NCI-H146 (cell line): ENCODE measurements at places on chromosomes 2 and 18.

GRCh38 chr18:9237981-9238380, 96.6 kb upstream of the TWSG1 start:
- no peak for DNase-seq

- no peak for DNase-seq
Observed at GRCh38 chr2:76546207-76546606, 835.5 kb upstream of the GCFC2 start.

DNA sequence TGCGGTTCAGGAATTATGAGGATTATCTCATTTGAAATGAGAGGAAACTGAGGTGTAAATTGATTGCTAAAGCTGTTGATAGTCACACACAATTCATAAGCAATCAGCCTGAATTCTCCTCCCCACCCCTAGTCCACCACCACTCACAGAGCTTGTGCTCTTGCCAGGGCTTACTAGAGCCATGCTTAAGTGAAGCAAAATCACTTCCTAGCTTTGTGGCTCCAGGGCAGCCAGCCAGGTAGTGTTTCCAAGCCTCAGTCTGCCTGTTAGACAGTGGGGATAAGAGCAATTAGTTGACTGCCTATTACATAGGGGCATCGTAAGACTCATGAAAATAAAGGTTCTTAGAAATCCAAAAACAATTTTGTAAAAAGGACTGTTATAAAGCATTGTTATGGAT, 87.2 kb downstream of the PKP4 start:
- no peak for DNase-seq

DNA sequence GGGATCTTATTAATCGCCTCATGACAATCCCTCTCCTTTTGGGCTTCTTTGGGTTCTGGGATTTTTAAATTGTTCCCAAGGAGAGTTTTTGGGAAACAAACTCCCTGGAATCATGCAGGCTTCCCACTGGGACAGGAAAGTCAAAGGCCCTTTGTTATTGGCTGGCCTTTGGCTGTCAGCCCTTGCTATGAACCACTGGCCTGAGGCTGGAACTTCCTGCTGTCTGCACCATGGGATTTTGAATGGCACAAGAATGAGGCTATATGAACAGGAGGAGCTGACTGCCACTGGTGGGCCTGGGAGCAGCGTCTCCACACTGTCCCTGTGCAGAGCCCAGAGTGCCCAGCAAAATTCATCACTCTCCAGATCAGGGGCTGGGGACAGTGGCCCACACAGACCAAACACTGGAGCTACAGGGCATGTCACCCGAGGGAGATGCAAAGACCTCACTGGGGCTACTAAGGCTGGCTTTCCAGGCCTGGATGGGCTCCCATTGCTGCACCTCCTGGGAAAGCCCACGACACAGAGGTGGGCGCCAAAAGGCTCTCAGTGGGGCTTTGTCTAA, 35.7 kb downstream of the STEAP3 start:
- DNase-seq = peak; percentile 62

GRCh38 chr2:147628971-147629421, 215.8 kb upstream of the ACVR2A start:
- DNase-seq = no peak

GRCh38 chr2:153601812-153602211, 123.2 kb upstream of the RPRM start:
- peak; percentile 88 for DNase-seq

GRCh38 chr18:75582940-75583339, 155.4 kb upstream of the SMIM21 start:
- no peak for DNase-seq

- DNase-seq = peak; percentile 85
Observed at GRCh38 chr2:75608684-75609333, 37.8 kb upstream of the MRPL19 start.

GRCh38 chr18:297936-298335, 30.1 kb upstream of the THOC1 start:
- DNase-seq = no peak

GRCh38 chr2:175955136-175955535, 46.9 kb downstream of the LNPK start:
- DNase-seq = peak; percentile 35

GRCh38 chr2:238061315-238062202, 758 bp downstream of the SCLY start:
- DNase-seq = peak; percentile 79

DNA sequence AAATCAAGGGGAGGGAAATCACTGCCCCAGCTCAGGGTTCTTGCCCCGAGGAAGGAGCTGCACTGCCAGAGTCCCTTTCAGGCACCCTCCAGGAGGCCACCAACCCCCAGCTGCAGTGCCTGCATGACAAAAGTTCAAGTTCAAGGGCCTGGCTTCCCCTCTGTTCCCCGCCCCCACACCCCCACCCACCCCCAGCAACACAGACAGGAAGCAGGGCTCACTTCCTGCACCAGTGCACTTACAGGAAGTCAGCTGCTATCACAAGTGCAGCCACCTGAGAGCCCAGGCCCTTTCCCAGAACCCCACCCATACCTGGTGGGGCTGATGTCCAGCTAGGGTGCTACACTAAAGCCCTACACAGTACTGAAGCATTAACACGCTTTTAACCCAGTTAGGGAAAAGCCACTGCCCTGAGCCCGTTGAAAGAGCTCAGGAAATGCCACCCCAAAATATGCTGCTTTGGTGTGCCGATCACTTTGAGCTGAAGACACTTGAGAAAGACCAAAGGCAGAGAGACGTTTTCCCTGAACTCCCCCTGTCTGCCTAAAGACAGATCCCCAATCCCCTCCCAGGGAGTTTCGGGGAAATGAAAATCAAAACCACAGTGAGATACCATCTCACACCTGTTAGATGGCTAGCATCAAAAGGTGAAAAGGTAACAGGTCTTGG, 109.9 kb upstream of the CAB39 start:
- no peak for DNase-seq

- no peak for DNase-seq
Observed at GRCh38 chr2:216925636-216926366, 65.9 kb upstream of the TNP1 start.

GRCh38 chr2:180038997-180039396, 31.9 kb upstream of the CWC22 start:
- DNase-seq = no peak

DNA sequence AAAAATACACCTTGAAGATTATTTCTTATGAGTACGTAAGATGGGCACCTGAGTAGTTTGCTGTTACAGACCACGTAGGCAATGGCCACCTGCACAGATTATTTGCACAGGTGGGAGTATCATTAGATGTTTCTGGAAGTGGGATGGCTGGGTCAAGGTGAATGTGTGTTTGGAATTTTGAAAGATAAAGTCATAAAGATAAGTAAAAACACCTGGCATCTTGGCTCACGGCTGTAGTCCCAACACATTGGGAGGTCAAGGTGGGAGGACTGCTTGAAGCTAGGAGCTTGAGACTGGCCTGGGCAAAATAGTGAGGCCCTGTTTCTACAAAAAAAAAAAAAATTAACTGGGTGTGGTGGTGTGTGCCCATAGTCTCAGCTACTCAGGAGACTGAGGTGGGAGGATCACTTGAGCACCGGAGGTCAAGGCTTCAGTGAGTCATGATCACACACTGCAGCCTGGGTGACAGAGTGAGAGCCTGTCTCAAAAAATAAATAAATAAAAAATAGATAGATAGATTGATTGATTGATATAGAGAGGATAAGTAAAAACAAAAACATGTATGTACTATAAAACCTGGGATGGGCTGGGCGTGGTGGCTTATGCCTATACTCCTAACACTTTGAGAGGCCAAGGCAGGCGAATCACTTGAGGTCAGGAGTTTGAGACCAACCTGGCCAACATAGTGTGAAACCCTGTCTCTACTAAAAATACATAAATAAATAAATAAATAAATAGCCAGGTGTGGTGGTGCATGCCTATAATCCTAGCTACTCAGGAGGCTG, 30.4 kb downstream of the ODC1 start:
- DNase-seq = no peak

- DNase-seq = no peak
Observed at GRCh38 chr2:148063633-148064032, 42.7 kb downstream of the MBD5 start.

- DNase-seq = no peak
Observed at GRCh38 chr18:313931-314330, 46.1 kb upstream of the THOC1 start.

- peak; percentile 24 for DNase-seq
Observed at GRCh38 chr2:60446413-60447267, 106.8 kb downstream of the BCL11A start.

- no peak for DNase-seq
Observed at GRCh38 chr2:78457269-78457668, 568.2 kb upstream of the REG3G start.

DNA sequence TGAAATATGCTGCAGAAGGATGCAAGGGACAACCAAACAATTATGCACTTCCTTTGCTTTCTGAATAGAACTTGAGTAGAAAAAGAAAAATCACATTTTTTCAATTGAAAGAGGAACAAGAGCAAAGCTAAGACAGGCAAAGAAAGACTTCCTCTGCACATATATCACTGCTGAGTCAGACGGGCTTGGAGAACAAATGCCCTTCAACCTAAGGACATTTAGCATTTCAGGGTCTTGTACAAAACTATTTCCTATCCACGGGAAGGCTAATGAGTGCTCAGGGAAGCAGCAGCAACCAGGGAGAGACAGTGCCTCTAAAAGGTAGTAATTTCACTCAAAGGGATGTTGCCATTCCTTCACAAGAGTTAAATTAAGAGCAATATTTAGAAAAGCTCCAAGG, 570.0 kb upstream of the GCFC2 start:
- DNase-seq = no peak

GRCh38 chr2:11775384-11775783, 29.0 kb downstream of the LPIN1 start:
- DNase-seq = no peak
